ENCODE measurements at places on chromosomes 3 and 15. TPM values are rescaled to one million over a fixed set of nuclear protein-coding genes. Genes with fewer than 3 reads are reported as not detected.

DNA sequence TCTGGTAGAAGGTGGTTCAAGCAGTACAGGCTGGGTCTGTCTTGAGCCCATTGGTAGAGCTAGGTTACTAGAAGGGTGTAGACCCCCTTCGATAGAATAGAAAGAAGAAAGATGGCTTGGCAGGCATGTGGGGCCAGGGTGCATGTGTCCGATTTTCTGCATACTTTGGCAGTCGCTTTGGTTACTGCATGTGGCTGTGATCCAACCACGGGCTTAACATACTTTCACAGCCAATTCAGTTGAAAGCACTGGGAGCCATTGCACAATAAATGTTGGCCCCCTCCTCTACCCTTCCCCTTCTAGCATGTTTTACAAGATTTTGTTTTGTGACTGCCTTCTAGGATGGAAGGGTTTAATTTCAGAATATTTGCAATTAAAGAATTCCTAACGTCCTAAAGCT, 7.2 kb downstream of the ARID3B start:
- H3K27me3 ChIP-seq, result no peaks in the 10 kb centered on the region
- peaks cover 15% of the 10 kb centered on the region for H3K4me1 ChIP-seq
- no peak for DNase-seq
- H3K27ac ChIP-seq, result no peak overlapping the region

DNA sequence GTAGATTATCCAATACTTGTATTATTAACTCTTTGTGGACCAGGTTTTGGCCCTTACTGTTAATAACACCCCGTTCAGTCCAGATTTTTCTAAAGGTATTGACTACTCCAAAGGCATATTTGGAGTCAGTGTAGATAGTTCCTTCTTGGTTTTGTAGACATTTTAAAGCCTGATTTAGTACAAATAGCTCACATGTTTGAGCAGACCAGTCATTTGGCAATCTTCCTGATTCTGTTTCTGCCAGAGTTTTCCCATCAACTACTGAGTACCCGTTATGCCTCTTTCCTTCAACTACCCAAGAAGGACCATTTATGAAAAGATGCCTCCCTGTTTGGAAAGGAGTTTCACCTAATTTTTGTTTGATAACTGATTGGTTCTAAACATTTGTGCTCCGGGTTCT, 82.0 kb downstream of the CHCHD4 start:
- peak; percentile 20 for DNase-seq
- no peaks in the 10 kb centered on the region for H3K27me3 ChIP-seq
- no peak overlapping the region for H3K27ac ChIP-seq
- H3K4me3 ChIP-seq, result no peak overlapping the region
- H3K4me1 ChIP-seq, result no peaks in the 10 kb centered on the region

DNA sequence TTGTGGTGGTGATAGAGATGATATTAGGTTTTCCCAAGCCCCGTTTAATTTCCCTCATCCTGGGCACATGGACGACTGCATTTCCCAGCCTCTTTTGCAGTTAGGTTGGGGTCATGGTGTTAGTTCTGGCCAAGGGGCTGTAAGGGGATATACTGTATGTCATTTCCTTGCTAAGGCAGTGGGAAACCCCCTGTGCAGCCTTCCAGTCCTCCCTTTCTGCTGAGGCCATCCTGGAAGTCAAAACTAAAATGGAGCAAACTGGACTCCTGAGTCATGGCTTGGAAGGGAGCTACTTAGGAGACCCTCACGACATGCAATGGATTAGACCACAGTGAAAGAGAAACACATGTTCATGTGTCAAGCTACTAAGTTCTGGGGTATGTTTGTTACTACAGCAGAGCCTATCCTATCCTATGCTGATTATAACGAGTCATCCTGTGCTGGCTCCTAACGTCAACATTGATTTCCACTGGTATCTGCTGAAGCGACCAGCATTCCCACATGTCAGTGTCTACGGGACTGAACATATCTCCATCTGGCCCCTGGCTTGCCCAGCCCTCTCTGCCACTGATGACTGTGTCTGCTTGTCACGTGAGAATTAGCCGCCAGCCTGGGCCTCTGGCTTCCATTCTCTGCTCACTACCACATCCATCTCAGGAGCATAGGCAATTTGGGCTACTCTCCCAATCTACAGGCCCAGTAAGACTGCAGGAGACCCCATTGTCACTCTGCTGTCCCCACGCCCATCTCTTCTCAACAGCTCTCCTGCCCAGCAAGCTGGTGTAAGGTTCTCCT, 85.6 kb upstream of the MEF2A start:
- no peak overlapping the region for H3K4me3 ChIP-seq
- no peaks in the 10 kb centered on the region for H3K36me3 ChIP-seq
- no peak overlapping the region for H3K27ac ChIP-seq
- DNase-seq, result no peak
- peaks cover 12% of the 10 kb centered on the region for H3K4me1 ChIP-seq

Gene FOXB1
- total RNA-seq, result not detected

Gene GABRB3
- total RNA-seq, result 1.8 TPM

DNA sequence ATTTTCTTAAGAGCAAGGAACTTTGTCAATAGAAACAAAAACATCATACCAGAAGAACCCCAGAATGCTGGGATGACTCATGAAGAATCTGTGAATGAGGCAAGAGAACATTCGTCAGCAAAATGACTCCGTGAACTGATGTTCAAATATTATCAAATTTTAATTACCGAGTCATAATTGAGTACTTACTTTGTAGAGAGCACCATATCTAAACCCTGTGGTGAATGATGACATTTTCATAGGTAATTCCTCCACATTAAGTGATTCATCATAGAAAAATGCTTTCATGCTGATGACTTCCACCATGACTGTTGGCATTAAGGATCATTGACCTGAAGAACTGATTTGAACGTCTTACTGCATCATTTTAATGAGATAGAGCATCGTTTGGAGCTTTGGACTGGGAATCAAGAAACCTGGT, 56.3 kb downstream of the PPARG start:
- H3K27me3 ChIP-seq, result no peaks in the 10 kb centered on the region
- no peaks in the 10 kb centered on the region for H3K4me1 ChIP-seq
- no peaks in the 10 kb centered on the region for H3K36me3 ChIP-seq
- no peak overlapping the region for H3K4me3 ChIP-seq
- no peak overlapping the region for H3K27ac ChIP-seq

GRCh38 chr3:134527037-134527436, 41.2 kb downstream of the CEP63 start:
- no peaks in the 10 kb centered on the region for H3K36me3 ChIP-seq
- no peak overlapping the region for H3K27ac ChIP-seq
- DNase-seq, result no peak
- no peaks in the 10 kb centered on the region for H3K4me1 ChIP-seq

Gene CLDN16
- 0.77 TPM for total RNA-seq

DNA sequence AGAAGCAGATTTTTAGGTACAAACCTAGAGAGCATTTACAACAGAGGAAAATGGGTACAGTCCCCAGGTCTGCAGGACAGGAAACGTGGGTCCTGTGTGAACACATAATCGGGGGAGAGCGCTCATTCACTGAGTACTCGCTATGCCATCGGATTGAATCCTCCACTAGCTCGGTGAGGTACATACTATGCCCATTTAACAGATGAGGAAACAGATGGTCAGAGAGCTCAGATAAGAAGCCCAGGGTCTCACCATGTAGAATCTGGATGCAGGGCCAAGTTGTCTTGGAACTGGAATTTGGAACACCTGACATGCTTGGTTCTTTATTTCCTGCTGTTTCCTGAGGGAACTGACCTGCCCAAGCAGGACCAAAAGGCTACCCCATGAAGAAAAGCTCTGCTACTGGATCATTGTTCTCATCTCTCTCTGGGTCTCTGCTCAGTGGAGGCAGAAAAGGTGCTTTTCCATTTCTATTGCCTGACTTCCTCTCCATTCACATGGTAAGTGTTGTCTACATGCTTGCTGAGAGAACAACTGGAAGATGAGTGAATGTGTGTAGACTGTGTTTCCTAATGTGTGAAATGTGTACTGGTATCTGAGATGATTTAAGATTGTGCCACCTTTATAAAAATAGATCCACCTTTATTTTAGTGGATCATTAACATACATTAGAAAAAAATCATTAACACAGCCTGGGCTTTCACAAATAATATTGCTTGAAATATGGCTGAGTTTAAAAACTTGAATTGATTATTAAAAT, 89.1 kb downstream of the TGFBR2 start:
- no peaks in the 10 kb centered on the region for H3K36me3 ChIP-seq
- H3K27me3 ChIP-seq, result no peaks in the 10 kb centered on the region
- no peak overlapping the region for H3K4me3 ChIP-seq
- DNase-seq, result no peak
- H3K4me1 ChIP-seq, result no peaks in the 10 kb centered on the region
- H3K27ac ChIP-seq, result no peak overlapping the region

Gene FBN1
- total RNA-seq, result 172 TPM

Gene ETV5
- total RNA-seq, result 12.2 TPM

DNA sequence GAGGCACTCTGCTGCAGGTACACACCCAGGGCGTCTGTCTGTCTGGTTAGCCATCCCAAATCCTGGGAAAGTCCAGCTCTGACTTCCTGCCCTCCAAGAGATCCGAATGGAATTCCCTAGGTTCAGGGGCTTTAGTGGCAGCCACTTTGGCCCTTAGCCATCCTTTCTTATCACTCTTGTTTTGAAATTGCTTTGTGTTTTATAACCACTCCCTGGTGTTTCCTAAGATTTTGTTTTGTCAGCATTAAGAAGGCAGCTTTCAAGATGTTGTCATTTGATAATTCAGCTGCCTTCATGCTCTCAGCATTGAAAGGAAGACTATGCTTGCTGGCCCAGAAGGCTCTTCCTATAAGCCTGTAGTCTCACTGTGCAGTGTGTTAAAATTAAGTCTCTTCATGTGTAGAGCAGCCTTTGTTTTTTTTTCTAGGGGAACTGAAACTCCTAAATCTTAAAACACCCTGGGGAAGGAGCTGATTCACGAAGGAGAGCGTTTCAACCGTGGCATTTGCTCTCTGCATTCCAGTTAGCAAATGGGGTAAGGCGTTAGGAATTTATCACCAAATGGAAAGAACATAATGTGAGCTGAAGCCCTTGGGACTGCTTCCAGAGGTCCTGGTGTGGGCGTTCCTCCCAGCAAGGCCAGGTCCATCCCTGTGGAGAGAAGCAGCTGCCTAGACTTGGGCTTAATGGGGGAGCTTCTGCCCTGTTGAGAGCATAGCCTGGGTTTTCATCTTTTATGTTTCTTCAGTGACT, 14.2 kb upstream of the CLEC3B start:
- peak overlapping the region; percentile 75 for H3K27ac ChIP-seq
- no peak overlapping the region for H3K4me3 ChIP-seq
- H3K27me3 ChIP-seq, result no peaks in the 10 kb centered on the region
- no peaks in the 10 kb centered on the region for H3K36me3 ChIP-seq
- DNase-seq, result peak; percentile 36

- H3K27me3 ChIP-seq, result no peaks in the 10 kb centered on the region
- H3K36me3 ChIP-seq, result no peaks in the 10 kb centered on the region
- DNase-seq, result no peak
- H3K4me3 ChIP-seq, result no peak overlapping the region
These were observed 91.6 kb upstream of the FAM98B start for GRCh38 chr15:38362355-38362754.

- H3K36me3 ChIP-seq, result no peaks in the 10 kb centered on the region
- no peaks in the 10 kb centered on the region for H3K4me1 ChIP-seq
- H3K27me3 ChIP-seq, result peaks cover 13% of the 10 kb centered on the region
- no peak for DNase-seq
- H3K27ac ChIP-seq, result no peak overlapping the region
- H3K4me3 ChIP-seq, result no peak overlapping the region
These were observed 107.4 kb upstream of the FOXB1 start for GRCh38 chr15:59896663-59897074.

Gene RARRES1
- total RNA-seq, result 73.1 TPM

DNA sequence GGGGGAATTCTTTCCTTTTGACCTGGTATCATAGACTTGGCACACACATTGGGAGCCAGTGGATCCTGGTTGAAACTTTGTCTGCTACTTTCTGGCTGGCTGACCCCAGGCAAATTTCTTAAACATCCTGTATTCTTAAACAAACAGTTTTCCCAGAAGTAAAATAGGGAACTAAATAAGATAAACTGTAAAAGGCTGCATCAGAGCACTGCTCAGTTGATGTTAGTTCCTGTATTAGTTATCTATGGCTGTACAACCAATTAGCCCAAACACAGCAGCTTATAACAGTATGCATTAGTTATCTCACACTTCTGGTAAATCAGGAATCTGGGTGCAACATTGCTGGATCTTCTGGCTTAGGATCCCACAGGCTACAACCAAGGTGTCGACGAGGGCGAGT, 73.1 kb upstream of the SLCO3A1 start:
- no peak for DNase-seq
- H3K36me3 ChIP-seq, result no peaks in the 10 kb centered on the region
- H3K4me1 ChIP-seq, result no peaks in the 10 kb centered on the region
- peaks cover 27% of the 10 kb centered on the region for H3K27me3 ChIP-seq
- H3K4me3 ChIP-seq, result no peak overlapping the region
- H3K27ac ChIP-seq, result no peak overlapping the region

Gene PROK2
- total RNA-seq, result not detected

- no peaks in the 10 kb centered on the region for H3K36me3 ChIP-seq
- no peaks in the 10 kb centered on the region for H3K27me3 ChIP-seq
- no peaks in the 10 kb centered on the region for H3K4me1 ChIP-seq
- H3K27ac ChIP-seq, result no peak overlapping the region
These were observed 25.2 kb upstream of the IQSEC1 start for GRCh38 chr3:13098192-13098988.

- H3K4me1 ChIP-seq, result peaks cover 13% of the 10 kb centered on the region
- no peak for DNase-seq
- H3K4me3 ChIP-seq, result no peak overlapping the region
- H3K27me3 ChIP-seq, result no peaks in the 10 kb centered on the region
- H3K36me3 ChIP-seq, result no peaks in the 10 kb centered on the region
- H3K27ac ChIP-seq, result peak overlapping the region; percentile 6
These were observed 50.3 kb upstream of the PLXND1 start for GRCh38 chr3:129656659-129657247.

Gene LSMEM2
- total RNA-seq, result 0.20 TPM

GRCh38 chr15:78976691-78977090, 31.8 kb upstream of the CTSH start:
- H3K4me1 ChIP-seq, result no peaks in the 10 kb centered on the region
- no peak for DNase-seq
- no peak overlapping the region for H3K4me3 ChIP-seq

Gene CYP8B1
- 5.9 TPM for total RNA-seq

DNA sequence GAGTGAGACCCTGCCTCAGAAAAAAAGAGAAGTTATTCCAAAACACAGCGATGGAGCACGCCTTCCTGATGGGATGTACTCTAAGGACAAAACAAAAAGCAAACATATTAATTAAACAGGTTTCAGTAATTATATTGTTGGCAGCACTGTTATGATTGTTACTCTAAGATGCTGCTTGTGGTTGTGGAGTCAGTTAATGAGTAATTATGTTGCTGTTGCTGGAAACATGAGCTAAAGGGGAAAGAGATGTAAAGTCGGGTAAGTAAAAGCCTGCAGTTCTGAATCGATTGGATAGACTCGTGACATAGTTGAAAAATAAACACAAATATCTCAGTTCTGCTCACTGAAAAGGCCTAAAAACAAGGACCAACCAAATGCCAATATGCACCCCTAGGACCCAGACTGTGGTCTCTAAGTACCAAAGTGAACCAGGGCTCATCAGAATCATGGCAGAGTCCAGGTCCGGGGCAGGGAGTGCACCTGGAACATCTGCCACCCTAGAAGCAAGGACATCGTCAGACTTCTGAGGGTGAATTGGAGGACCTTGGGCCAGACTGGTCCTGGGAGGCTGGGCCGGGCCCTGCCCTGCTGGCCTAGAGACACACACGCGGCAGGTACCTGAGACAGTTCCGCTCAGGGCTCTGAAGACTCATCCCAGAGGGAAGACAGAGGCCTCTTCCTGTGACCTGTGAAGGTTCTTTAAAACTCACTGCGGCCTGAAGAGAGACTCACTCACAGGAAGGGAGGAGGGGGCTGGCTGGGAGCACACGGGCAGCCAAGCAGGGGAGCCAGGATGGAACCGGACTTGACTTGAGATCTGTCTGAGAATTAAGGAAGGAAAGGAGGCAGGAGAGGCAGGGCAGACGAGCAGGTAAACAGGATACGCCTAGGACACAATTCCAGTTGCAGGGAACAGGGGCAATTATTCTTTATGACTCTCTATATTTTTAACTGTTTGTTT, 140.5 kb downstream of the LRRK1 start:
- no peaks in the 10 kb centered on the region for H3K27me3 ChIP-seq
- no peak for DNase-seq
- H3K27ac ChIP-seq, result no peak overlapping the region
- H3K4me3 ChIP-seq, result no peak overlapping the region
